ENCODE measurements at places on chromosomes 12 and 14. TPM values are rescaled to one million over a fixed set of nuclear protein-coding genes. Genes with fewer than 3 reads are reported as not detected.
A peak's percentile ranks its signal among the peaks of the same experiment; 100 is the strongest.

DNA sequence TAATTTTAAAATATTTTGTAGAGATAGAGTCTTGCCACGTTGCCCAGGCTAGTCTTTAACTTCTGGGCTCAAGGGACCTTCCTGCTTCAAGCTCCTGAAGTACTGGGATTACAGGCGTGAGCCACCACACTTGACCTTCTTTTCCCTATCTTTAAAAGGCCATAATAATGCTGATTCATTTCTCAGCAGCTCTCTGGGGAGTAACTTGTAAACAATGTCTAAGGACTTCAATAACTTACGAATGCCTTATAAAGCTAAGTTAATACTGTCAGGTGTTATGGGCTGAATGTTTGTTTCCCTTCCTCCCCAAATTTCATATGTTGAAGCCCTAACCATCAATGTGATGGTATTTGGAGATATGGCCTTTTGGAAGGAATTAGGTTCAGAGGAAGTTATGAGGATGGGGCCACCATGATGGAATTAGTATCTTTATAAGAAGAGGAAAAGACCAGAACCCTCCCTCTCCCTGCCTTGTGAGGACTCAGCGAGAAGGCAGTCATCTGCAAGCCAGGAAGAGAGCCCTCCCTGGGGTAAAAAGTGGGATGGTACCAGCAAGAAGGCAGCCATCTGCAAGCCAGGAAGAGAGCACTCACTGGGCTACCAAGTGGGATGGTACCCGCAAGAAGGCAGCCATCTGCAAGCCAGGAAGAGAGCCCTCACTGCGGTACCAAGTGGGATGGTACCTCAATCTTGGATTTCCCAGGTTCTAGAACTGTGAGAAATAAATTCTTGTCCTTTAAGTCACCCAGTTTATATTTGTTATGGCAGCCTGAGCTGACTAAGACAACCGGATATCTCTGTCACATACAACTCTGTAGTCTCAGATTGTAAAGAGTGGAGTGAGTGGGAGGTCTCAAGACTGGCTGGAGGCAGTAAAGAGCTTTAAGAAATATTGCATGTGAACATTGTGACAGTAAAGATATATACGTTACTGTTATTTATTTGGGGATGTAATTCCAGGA lies 16.3 kb upstream of the YBX3 start:
- no peak for DNase-seq

GRCh38 chr14:88422047-88422446 lies 36.6 kb downstream of the SPATA7 start:
- DNase-seq, result no peak

DNA sequence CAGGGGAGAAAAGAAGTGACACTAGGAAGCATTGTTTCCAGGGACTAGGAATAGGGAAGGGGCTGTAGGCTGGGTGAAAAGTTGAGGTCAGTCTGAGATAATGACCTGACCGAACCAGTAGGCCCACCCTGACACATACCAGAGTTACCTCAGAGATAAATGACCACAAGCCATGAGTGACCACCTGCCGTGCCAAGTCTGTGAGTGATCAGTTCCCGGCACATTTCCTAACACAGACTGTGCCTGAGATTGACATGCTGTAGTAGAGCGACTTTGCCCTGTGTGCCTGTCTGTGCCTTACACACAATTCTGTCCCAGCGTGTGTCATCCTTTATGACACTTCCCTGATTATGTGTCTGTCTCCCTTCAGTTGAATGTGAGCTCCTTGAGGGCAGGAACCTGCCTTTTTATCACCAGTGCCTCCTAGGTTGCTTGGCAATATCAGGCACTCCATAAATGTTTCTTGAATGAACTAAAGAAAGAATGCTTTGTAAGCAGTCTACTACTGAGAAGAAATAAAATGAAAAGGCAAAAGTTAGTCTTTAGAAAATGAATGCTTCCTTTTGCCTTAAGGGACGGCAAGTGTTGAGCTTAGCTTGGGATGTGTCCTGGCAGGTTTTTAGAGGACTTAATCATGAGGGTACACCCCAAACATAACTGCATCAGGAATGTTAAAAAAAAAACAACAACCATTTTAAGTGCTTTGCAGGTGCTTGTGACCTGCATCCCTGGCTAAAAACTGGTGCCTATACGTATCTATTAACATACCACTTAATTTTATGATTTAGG lies 9.6 kb upstream of the SSPN start:
- DNase-seq, result no peak

DNA sequence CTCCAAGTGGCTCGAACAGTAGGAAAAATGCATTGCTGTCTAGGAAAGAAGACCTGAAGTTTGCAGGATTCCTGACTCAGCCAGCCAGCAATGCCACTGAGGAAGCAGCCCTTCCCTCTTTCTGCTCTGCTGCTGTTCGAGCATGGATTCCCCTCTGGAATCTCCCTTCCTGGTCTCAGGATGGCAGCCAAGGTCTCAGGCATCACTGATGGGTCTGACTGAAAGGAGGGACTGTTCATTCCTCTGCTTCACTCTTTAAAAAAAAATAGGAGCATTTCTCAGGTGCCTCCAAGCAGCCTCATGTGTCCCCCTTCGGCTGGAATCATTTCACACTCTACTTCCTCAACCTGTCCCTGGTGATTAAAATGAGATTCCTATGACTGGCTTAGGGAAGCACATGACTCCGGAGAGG lies 62.4 kb downstream of the SLC15A4 start:
- no peak for DNase-seq

DNA sequence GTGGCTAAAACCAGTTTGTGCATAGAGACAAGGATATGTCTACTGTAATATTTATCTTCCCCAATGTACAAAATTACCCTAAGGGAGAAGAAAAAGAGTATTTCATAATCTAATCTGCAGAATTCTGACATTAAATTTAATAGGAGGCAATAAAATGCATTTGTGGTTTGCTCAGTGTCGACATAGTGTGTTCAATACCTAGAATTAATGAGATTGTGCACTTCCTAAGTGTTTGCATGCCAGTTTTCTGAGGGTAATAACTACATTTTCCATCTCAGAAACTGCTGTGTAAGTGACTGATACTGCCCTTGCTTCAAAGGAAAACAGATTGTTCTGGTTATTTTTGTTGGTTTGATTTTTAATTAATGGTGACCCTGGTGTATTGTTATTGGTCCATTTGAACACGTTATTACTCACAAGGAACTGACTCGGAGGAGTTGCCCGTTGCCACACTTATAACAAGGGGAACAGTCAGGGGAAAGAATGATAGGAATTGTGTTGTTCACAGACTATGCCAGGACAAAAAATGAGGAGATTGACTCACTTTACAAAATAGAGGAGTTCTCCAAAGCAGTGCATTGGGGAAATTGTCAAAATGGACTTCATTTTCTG lies 960.3 kb upstream of the TMEM132C start:
- no peak for DNase-seq

GRCh38 chr12:80823393-80823792 lies 106.7 kb downstream of the MYF5 start:
- DNase-seq, result no peak

DNA sequence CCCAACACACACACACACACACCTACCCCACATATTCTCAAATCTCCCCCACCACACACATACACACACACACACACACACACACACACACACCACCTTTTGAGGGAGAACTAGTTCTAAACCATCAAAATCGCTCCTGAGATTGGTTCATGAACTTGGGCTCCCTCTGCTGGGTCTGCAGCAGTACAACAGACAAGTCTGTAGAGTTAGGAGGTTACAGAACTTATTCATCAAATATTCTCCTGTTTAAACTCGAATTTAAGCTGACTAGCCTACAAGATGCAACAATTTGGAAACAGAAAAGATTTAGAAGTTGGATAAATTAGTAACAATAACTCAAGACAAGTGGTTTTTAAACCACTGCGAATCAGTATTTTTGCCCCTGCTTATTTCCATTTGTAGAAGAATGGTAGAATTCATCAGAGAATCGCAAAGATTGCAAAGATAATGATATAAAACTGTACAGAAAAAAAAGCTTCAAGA lies 136.4 kb upstream of the USP15 start:
- no peak for DNase-seq

- DNase-seq, result no peak
Observed at GRCh38 chr14:96629558-96630222, 127.5 kb downstream of the PAPOLA start.

DNA sequence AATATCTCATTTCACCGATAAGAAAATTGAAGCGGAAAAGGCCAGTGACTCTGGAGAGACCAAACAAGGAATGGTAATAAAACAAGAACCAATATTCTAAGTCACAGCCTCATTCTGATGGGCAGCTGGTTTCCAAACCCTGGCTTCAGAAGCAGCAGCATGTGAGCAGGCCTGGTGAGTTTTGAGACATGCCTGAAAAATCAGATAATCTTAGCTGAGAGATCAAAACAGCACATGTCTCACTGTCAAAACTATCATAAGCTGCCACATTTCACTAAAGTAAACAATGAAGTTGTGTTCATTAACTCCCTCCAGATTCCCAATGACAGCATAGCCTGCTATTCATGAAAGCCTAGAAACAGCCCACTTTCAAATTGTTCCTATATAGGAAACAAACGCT lies 36.5 kb downstream of the CIT start:
- no peak for DNase-seq

GRCh38 chr12:4145990-4146859 lies 127.3 kb upstream of the CCND2 start:
- DNase-seq, result no peak

DNA sequence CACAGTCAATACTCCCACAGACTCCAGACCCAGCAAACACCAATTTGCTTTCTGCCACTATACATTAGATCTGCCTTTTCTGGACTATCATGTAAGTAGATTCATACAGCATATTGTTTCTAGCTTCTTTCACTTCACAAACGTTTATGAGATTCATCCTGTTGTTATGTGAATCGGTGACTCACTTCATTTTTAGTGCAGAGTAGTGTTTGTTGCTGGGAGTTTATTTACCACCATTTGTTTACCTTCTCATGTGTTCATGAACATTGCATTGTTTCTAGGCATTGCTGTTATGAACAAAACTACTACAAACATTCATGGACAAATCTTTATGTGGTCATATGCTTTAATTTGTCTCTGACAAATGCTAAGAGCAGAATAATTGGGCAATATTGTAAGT lies 807.8 kb upstream of the TMEM132C start:
- peak; percentile 55 for DNase-seq

DNA sequence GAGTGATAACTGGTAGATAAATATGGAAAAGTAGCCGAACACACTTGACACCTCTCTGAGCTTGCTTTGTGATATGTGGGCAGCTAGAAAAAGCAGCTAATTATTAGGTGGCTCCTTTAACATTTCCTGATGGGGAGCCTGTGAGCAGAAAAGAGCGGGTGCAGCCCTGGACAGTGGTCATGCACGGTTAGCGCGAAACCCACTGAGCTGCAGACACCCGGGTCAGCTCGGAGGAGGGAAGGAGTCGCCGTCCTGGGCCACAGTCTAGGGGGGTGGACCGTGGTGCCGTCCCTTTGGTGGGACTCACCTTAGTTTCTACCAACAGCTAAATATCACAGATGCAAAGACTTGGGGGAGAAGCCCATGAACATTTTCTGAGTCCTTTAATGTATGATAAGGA lies 6.6 kb downstream of the COA8 start:
- no peak for DNase-seq

DNA sequence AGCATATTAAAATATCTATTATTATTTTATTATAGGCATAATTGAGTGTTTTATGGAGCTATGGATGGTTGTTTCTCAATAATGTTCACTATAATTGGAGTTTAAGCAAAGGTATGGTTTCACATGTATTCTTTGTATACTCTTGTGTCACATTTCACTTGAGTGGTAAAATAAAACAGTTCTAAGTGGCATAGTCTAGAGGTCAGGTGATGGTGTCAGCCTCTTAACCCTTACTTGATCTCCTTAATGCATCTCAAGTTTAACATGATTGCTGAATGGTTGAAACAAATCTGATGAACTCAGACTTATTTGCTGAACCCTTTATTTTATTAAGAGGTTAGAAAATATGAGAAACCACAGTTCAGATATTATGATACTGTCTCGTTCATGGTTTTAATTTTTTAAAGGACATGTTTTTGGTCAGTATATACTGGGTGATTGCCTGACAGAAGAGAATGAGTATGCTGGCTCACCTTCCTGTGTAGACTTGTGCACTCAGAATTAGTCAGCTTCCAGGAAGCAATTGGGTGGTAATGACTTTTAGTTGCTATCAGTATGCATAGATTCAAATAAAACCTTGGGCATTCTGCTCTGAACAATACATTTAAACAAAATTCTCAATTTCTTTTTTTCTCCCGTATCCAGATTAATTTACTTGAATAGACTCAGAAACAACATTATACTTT lies 464.6 kb downstream of the PCNX1 start:
- no peak for DNase-seq

DNA sequence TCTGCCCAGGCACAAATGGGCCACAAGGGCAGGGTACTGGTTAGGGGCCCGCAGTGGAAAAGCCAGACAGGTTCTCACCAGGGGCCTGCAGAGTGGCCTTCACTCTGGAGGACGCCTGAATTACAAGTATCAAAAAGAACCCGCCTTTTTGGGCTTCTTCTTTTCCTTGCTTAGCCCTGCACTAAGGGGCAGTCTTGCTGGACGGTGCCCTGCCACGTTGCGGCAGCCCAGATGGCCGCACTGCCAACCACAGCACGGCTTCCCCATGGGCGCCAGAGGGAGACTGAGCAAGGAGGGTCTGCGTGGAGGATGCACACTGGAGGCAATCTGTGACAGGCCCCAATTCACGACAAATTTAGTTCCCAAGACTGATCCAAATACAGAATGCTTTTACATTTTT lies 18.3 kb upstream of the CDK2AP1 start:
- DNase-seq, result no peak

- DNase-seq, result no peak
Observed at GRCh38 chr12:106068296-106068695, 70.5 kb downstream of the NUAK1 start.

- DNase-seq, result peak; percentile 56
Observed at GRCh38 chr14:102594514-102595175, 2.2 kb downstream of the RCOR1 start.

DNA sequence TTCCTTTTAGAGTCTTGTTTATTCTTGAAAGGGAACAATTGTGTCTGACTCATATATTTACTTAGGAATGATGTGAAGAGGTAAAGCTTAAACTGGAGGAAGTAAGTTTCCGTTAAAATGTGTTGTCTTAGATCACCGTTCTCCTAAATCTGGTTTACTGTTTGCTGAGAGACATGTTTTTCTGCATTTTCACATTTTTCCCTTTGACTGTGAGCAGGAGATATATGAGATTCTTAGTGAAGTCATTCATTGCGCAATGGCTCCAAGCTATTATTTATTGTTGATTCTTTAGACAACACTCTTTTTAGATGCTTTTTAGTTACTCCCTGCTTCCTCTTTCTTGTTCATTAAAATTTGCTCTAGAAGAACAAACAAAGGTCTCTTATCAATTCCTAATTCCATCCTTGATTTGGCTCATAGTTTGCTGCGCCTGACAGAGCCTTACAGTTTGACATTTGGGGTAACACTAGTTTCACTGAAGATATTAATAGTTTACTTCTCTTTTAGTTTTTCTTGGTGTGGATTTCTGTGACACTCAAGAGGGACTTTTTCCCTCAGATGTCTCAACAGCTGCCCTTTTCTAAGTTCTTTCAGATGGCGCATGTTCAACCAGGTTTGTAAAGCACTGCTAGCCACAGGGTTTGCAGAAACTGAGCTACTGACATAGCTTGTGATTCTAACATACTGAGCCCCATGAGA lies 11.4 kb downstream of the CLECL1 start:
- DNase-seq, result peak; percentile 67

Gene RHEBL1
- 0.34 TPM for total RNA-seq

Gene ANKS1B
- total RNA-seq, result not detected

Gene GALNT8
- not detected for total RNA-seq

Gene GPR68
- total RNA-seq, result not detected

Gene DTX1
- total RNA-seq, result not detected

Gene RNF212B
- total RNA-seq, result not detected

Gene ST8SIA1
- not detected for total RNA-seq

Gene MYF6
- total RNA-seq, result not detected

Gene CLEC2A
- total RNA-seq, result not detected

Gene LRRC10
- total RNA-seq, result not detected

Gene RD3L
- total RNA-seq, result not detected

Gene OR6C6
- not detected for total RNA-seq
